NCI-H526 treated with DMSO at 0.1 percent for 48 hours (cell line): ENCODE measurements at places on chromosomes 13 and 19.

GRCh38 chr13:36673838-36674326 is at the start of gene SERTM1:
TSS of gene SERTM1 (plus strand) at chr13:36674020. CDS start at chr13:36695079, 21,059 bp downstream.
- DNase-seq = peak; percentile 21

DNA sequence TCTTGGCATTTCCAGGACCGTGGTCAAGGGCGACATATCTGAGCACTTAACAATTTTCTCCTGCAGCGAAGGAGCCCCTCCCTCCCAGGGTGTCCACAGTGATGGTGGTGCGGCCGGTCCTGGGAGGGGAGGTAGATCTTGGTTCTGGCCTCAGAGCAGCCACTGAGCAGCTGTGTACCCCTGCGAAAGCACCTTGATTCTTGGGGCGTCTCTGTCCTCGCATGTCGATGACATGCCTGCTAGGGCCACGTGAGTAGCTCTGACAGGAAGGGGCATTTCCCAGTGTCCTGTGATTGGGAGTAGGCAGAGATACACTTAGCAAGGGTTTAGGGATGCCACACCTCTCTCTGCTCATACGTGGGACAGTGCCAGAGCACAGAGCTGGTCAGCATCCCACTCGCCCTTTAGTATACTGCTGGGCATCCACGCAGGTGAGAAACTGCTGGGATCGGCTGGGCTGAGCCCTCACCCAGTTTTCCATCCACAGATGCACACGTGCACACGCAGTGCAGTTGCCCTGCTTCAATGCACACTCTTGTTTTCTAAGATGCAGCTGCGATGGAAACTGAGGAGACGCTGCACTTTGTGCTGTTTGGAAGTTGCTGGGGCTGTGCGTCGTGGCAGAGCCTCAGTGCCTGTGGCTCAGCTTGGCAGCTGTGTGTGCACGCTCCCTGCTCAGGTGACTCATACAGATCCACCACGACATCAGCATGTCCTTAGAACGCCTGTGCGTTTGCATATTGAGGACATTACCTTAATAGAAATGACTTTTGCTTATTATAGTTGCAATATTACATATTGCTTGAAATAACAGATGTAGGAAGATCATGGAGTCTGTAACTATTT is 66.8 kb downstream of the TEX29 start:
- DNase-seq = no peak

- no peak for DNase-seq
These were observed 13.6 kb downstream of the TNFSF13B start for GRCh38 chr13:108283110-108283509.

GRCh38 chr19:29089315-29089870 is 123.6 kb downstream of the UQCRFS1 start:
- no peak for DNase-seq

- no peak for DNase-seq
These were observed 132.1 kb downstream of the ZNF536 start for GRCh38 chr19:30504272-30504671.

DNA sequence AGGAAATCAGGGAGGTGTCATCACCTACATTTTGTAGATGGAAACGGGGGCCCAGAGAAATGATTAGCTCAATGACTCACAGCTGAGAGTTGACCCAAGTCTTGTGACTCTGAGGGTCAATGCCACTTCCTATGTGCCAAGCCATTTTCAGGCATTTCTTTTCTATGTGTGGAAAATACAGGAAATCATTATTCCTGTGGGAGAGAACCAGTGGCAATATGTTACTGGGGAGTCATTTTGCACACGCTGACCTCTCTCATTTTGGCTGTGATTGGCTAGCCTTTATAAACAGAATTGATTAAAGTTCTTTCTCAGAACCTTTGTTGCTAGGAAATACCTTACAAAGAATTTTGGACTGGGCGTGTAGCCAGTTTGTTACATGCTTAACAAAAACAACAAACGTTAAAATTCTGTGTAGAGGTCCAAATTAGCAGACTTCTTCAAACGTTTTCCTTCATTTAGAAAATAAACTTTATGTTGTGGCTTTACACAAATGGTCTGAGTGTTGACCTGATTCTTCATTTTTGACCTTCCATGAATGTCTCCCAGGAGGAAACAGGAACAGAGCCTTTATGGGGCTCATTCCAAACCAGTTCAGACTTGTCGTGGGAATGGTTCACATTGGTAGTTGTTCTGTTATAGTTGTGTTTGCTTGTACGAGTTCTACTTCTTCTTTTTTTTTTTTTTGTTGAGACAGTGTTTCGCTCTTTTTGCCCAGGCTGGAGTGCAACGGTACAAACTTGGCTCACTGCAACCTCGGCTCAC is 11.4 kb downstream of the PCCA start:
- DNase-seq = no peak

GRCh38 chr19:17394891-17395415 is 957 bp upstream of the CCDC194 start:
- DNase-seq = no peak

DNA sequence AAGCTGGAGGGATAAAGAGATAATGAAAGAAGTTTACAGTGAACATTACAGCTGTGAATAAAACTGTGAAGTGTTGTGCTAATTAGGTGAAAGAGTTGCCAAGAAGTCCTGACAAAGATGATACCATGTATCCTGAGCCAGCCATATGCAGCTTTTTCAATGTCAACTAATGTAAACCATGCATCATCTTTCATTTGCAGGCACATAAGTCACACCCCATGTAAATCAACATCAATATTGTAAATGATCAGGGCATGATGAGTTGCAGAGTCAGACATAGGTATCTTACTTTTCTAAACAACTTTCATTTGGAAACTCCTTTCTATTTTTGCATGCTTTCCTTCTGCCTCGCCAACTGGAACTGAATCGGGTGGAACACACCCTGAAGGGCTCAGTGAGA is 569.1 kb downstream of the TBC1D4 start:
- DNase-seq = no peak

- no peak for DNase-seq
These were observed 129.8 kb downstream of the DLEU7 start for GRCh38 chr13:50713523-50714248.

DNA sequence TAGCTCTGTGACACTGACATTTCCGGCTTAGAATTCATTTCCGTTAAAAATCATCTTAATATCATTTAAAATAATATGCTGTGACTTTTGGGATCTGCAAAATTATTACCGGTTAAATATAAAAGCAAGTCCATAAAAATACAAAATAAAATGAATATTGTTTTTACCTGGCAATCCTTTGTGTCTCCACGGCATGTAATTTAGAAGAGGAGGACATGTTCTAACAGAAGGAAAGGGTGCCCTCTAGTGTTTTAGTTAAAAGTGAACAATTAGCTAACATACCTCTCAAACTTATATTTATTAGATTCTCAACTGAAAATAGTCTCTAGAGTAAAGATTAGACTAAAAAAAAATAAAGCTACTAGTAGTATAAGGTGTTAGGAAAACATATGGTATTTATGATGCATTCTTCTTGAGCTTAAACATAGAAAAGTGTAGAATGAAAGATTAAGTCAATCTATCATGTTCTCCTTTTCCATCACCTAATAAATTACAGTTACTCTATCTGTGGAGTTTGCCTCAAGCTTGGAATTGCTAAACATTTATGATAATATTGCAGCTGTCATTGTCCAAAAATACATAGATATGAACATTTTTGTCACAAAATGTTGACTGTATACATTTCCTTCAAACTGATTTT is 676.7 kb upstream of the SPRY2 start:
- DNase-seq = peak; percentile 72

- DNase-seq = no peak
These were observed 179.2 kb upstream of the ZNF507 start for GRCh38 chr19:32166238-32166637.

DNA sequence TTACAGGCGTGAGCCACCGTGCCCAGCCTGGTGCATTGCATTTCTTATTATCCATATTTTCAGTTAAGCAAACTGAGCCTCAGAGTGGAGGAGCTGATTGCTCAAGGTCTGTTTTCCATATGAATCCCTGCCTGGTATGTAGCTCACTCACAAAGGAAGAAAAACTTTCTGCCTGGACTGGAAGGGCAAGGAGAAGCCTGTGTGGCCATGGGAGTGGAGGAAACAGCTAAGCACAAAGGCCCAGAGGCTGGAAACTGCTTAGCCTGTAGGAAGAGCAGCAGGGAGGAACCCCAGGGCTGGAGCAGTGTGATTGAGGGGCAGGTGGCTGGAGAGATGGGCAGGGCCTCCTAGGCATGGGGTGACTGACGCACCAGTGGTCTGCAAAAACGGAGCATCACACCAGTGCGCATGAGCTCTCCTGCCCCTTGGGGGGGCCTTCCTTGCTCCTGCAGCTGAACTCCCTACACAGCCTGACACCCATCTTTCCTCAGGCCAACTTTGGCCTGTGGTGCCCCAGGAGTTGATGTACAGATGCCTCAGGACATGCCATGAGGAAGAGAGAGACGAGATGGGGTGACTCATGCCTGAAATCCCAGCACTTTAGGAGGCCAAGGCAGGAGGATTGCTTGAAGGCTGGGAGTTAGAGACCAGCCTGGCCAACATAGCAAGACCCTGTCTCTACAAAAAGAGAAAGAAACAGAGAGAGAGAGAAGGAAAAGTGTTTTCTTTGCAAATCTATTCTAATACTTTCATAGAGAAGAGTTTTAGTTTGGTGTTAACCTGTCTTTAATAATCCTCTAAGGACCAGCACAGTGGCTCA is 2.8 kb upstream of the HNRNPM start:
- no peak for DNase-seq

DNA sequence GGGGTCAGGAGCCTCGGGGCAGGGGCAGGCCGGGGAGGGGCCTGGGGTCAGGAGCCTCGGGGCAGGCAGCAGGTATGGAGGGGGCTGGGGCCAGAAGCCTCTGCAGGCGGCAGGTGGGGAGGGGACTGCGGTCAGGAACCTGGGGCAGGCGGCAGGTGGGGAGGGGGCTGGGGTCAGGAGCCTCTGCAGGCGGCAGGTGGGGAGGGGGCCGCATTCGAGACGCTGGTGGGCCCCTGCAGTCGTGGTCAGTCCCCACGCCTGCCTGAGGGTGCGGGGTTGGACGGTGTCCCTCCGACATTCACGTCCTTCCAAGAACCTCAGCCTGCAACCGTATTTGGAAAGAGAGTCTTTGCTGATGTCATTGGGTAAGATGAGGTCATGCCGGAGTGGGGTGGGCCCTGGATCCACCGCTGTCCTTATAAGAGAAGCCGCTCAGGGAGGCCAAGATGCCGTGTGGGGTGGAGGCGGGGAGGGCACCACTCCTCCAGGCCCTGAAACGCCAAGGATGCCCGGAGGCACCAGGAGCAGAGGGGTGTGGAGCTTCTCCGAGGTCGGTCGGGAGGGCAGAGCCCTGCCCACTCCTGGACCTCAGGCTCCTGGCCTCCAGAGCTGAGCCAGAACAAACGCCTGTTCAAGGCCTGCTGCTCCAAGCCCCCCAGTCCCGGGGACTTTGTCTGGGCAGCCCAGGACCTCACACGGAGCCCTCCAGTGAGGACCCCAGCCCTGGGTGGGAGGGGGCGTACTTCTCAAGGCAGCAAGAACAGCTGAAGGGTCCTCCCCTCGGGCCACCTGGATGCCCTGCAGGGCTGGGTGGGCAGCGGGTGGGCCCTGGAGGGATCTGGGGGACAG is 30.1 kb downstream of the PIP5K1C start:
- DNase-seq = no peak
